Fibroblast of skin of left biceps (primary cell): ENCODE measurements at places on chromosomes 16 and 17.
A peak's percentile ranks its signal among the peaks of the same experiment; 100 is the strongest.

GRCh38 chr17:73293480-73293911, 18.3 kb downstream of the CDC42EP4 start:
- no peak for DNase-seq

- DNase-seq, result peak; percentile 15
Observed at GRCh38 chr17:4980644-4981216, 6.7 kb downstream of the CAMTA2 start.

GRCh38 chr17:77341069-77341541, 200.3 kb downstream of the SEC14L1 start:
- no peak for DNase-seq

- DNase-seq, result no peak
Observed at GRCh38 chr17:56087199-56087598, 66.1 kb upstream of the ANKFN1 start.

DNA sequence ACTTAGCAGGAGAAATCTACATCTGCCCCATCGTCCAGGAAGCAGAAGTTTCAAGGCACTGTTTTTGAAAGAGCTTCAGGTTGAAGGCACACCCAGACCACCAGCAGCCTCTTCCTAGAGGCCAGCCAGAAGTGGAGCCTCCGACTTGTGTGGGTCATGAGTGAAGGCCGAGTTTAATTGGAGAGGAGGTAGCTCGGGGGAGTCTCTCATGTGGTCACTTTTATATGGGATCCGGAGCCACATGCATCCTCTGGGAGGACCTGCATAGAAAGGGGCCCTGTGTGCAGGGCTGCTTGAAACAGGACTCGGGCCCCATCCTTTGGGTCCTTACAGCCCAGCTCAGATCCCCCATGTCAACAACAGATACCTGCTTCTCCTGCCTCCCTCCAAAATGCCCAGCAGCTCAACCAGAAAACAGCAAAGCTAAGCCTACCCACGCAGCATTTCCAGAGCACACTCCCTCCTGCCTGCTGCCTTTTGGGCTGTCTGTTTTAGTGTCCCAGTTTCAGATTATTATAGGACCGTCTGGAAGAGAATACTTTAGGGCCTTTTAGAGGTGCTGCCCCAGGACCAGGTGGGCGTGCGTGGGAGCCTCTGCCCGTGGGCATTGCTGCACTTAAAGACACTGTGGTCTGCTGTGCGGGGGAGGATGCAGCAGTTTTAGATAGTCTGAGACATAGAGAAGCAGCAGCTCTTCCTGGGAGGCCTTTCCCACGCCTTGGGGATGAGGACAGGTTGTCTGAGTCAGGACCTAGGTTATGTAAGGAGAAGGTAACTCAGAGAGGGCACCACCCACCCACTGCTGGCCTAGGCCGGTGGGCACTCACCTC, 29.5 kb downstream of the MPRIP start:
- no peak for DNase-seq

DNA sequence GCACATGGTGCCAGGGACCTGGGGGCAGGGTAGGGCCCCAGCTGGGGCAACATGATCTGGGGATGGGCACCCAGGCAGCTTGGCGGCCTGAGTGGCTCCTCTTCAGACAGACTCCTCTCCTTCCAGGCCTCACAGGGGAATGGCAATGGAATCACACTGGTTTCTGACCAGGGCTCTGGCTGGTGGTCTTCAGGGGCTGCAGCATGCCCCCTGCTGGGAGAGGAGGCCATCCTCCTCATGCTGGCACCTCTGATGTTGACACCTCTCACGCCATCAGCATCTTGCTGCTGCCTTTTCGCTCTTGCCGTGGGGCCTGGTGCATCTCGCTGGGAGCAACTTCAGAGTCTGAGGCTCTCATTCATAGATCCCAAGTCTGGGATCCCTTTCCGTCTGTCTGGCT, 11.2 kb upstream of the GFOD2 start:
- DNase-seq, result no peak

DNA sequence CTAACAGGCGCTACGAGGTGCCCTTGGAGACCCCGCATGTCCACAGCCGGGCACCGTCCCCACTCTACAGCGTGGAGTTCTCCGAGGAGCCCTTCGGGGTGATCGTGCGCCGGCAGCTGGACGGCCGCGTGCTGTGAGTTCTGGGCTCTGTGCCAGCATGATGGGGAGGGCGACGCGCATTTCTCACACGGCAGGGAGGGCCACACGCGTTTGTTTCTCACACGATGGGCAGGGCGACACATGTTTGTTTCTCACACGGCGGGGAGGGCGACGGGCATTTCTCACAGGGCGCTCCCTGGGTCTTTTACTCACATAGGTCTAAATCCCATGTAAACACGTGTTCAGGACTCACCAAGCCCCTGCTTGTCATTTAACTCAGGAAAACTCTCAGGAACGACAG, 4.4 kb downstream of the GAA start:
- DNase-seq, result no peak

DNA sequence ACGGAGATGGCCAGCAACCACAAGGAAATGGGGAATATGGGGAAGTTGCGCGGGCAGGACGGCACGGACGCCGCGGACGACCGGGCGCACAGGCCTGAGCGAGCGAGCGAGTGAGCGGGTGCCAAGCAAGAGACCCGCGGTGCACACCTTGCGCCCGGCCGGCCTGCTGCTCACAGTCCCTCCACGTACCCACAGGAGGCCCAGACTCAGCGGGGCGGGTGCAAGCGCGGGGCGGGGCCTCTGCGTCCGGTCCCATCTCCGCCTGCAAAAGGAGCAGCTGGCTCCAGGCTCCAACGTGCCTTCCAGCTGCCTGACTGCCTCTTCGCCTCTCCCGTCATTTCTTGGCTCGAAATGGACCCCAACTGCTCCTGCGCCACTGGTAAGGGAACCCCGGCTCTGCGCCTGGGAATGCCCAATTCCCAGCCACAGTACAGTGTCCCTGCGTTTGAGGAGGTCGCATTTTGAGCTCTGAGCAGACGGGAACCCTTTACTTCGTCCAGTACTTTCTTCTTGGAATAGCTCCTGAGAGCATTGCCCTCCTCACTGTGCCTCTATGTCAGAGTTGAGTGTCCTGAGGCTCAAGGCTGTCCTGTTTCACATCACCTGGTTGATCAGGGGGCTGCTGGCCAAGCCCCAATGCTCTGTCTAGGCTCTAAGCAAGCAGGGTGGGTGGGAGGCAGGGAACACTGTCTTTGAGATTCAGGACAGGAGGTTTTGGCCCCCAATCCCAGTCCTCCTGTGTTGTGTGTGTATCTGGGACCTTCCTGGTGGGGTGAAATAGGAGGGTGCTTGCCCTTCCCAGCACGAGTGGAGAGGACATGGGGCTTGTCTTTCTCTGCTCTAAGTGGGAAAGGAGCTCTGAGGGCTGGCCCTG, 8.1 kb upstream of the MT1E start:
- no peak for DNase-seq

GRCh38 chr16:27217256-27217655, 13.9 kb downstream of the KDM8 start:
- peak; percentile 34 for DNase-seq

DNA sequence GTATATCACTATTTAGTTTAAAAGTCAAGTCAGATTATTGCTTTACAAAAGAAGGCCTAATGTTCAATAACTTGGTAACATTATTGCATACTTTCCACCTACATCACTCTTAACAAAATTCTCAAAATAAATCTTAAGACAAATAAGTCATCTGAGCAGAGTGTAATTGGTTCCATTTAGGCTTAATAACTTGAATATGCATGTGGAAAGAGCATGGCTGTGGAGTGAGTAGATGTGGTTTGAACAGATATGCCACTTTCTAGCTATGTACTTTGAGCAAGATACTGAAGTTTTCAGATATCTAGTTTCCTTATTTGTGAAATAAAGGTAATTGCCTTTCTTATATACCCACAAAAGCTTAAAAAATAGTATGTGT, 6.7 kb upstream of the EVI2A start:
- peak; percentile 48 for DNase-seq

DNA sequence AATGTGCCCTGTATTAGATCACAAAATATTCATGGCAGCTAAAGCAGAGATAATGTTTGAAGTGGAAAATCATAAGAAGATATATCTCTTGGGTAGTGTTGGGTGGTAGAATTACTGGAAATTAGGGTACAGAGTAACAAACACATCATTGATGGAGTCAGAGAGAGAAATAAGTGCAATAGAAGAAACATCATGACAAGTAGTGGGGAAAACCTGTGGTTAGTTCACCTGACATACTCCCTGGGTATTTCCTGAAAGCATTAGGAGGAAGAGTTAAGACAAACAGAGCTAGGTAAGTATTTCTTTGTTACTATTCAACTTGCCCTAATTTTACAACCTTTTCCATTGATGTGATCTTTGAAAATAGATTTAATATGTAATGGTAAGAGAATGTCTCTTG, 691.9 kb upstream of the SOX9 start:
- DNase-seq, result no peak

GRCh38 chr16:53556521-53556920, 53.5 kb upstream of the AKTIP start:
- no peak for DNase-seq

DNA sequence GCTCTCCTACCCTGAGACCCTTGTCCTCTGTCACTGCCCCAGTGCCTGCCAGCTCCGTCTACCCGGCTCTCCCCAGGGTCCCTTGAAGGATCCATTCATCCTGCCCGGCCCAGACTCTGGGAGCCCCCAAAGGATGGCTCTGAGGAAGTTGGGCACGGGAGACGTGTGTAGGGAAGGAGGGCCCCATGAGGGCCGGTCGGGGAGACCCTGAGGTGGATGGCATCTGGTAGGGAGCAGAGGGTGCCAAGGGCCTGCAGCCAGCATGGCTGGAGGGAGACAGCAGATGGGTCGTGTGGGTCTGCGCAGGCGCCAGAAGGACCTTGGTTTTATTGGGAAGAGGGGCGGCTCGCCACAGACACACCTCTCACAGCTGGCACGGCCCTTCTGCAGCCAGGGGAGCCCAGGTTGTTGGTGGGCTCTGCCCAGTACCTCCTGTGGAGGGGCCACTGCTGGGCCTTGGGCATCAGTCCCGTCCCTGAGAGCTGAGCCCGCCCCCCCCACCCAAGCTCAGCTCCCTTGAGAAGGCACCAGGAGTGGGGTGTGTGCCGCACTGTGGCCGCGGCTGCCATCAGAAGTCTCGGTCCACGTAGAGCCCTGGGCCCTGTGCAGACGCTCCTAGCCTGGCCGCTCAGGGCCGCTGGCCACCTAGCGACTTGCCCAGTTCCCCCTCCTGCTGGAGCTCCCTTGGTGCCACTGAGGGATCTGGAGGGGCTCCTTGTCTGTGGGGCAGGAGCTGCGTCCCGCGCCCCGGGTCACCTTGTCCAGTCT, 16.0 kb downstream of the KCTD5 start:
- no peak for DNase-seq

GRCh38 chr17:42898147-42898811, 2.3 kb upstream of the G6PC1 start:
- no peak for DNase-seq

GRCh38 chr16:62462971-62463370, 426.7 kb upstream of the CDH8 start:
- peak; percentile 35 for DNase-seq

DNA sequence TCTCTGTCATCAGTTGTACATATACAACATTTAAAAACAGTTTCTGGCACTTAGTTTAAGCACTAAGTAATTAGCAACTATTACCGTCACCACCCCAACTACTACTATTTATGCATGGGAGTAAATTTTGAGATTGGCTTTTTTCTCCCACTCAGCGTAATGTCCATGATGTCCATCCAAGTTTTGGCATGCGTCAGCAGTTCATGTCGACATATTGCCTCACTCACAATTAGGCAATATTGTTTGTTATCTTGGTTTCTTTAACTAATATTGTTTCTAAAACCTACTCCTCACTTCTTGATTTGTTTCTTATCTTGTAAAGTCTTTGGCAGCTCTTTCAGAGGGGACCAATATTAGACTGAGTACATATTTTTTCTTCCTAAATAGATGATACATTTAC, 131.3 kb downstream of the KCNJ18 start:
- no peak for DNase-seq

GRCh38 chr17:65230040-65230439, 92.9 kb downstream of the RGS9 start:
- DNase-seq, result no peak

DNA sequence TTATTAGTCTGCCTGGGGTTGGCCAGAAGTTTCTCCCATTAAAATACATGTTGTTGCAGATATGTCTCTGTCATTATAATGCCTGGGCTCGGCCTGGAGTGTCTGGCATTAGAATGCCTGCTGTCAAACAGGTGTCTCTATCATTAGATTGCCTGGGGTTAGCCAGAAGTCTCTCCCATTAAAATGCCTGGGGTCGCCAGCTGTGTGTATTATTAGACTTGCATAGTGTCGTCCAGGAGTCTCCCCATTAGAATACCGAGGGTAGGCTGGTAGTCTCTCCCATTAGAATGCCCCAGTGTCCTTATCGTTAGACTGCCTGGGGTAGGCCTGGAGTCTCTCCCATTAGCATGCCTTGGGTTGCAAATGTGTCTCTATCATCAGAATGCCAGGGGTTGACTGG, 2270.8 kb downstream of the TP53TG3F start:
- DNase-seq, result no peak

- no peak for DNase-seq
Observed at GRCh38 chr17:77899498-77899897, 59.0 kb upstream of the TNRC6C start.

GRCh38 chr17:42618442-42619150, 9.1 kb downstream of the TUBG1 start:
- DNase-seq, result no peak

- no peak for DNase-seq
Observed at GRCh38 chr17:57366558-57367351, 110.4 kb downstream of the MSI2 start.

- no peak for DNase-seq
Observed at GRCh38 chr16:79845033-79845733, 244.6 kb upstream of the MAF start.

DNA sequence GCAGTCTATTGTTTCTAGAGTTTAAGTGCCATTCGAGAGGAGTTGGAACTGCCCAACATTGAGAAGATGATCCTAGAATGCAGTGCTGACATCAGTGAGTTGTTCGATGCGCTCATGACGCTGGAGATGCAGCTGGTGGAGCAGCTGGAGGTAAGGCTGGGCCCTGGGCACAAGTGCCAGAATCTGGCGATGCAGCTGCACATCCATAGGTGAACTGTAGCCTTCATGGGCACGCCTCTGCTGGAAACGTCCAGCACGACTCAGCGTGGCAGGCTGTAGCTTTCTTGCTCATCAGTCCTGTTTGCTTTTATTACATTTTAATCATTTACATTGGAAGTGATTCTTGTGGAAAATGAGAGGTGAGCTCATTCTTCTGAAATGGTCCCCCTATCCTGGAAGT, 31.7 kb downstream of the DRC3 start:
- DNase-seq, result no peak

DNA sequence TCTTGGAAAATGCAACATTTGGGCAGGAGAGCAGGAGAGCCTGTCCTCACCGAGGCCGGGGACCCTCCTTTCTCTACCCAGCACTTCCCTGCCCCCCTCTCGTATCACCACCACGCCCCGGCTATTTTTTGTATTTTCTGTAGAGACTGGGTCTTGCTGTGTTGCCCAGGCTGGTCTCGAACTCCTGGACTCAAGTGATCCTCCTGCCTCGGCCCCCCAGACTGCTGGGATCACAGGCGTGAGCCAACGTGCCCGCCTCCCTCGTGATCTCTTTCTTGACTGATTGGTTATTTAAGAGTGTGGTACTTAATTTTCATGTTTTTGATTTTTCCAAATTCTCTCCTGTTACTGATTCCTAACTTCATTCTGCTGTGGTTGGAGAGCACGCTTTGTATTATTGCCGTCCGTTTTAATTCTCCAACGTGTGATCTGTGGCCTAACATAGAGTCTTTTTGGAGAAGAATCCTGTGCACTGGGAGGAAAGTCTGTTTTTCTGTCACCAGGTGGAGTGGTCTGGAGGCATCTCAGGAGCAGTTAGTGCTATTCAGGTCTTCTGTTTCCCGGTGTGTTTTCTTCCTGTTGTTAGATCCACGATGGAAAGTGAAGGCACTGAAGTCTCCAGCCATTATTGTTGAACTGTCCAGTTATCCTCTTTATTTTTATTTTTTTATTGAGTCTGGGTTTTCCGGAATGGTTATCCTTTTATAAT, 40.4 kb downstream of the ZNF778 start:
- DNase-seq, result no peak
